ENCODE measurements at places on chromosomes 16 and 17.

DNA sequence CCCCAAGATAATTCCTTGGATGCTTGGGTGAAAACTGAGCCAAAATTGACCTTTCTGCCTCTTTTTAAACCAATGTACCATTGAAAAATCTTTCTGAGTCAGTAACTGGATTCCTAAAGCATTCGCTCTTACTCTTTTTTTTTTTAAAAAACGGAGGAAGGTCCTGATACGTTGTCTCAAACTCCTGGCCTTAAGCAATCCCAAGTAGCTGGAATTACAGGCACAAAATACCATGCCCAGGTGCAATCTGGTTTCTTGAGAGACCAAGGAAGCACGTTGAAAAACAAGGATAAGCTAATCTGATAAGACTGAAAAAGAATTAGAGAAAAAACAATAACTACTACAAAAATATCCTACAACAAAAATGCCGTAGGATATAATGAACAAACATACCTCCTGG, 136.5 kb downstream of the SSH2 start:
- no peak for DNase-seq
- no peaks in the 10 kb centered on the region for H3K27me3 ChIP-seq
- H3K27ac ChIP-seq = no peak overlapping the region

- H3K4me1 ChIP-seq = no peaks in the 10 kb centered on the region
- H3K27me3 ChIP-seq = no peaks in the 10 kb centered on the region
- no peak overlapping the region for H3K4me3 ChIP-seq
- H3K36me3 ChIP-seq = no peaks in the 10 kb centered on the region
- DNase-seq = no peak
- H3K27ac ChIP-seq = no peak overlapping the region
Observed at GRCh38 chr17:58809564-58809936, 53.9 kb downstream of the PPM1E start.

- H3K4me3 ChIP-seq = no peak overlapping the region
- no peaks in the 10 kb centered on the region for H3K4me1 ChIP-seq
- no peaks in the 10 kb centered on the region for H3K27me3 ChIP-seq
- DNase-seq = peak; percentile 41
Observed at GRCh38 chr17:6098050-6098822, 28.1 kb downstream of the WSCD1 start.

DNA sequence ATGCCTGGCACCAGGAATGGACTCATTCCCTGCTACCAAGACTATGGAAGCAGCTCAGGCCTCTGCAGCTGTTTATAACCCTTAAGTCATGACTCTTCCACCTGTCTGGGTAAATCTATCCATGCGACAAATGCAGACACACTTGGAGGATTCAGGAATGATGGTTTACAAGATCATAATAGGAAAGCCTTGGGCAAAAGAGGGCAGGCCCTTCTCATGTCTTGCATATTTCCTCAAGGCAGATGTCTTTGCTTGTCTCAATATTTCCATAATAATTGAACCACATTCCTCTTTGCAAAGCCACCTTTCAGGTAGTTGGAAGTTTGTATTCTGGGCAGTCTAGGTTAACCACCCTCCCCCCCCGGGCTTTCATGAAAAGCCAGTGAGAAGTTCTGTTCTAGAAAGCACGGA, 884 bp upstream of the JPT1 start:
- no peaks in the 10 kb centered on the region for H3K36me3 ChIP-seq
- no peak for DNase-seq
- H3K27me3 ChIP-seq = no peaks in the 10 kb centered on the region

- H3K27me3 ChIP-seq = no peaks in the 10 kb centered on the region
- no peaks in the 10 kb centered on the region for H3K4me1 ChIP-seq
- no peak overlapping the region for H3K4me3 ChIP-seq
Observed at GRCh38 chr16:64122177-64122576, 999.7 kb downstream of the CDH11 start.

DNA sequence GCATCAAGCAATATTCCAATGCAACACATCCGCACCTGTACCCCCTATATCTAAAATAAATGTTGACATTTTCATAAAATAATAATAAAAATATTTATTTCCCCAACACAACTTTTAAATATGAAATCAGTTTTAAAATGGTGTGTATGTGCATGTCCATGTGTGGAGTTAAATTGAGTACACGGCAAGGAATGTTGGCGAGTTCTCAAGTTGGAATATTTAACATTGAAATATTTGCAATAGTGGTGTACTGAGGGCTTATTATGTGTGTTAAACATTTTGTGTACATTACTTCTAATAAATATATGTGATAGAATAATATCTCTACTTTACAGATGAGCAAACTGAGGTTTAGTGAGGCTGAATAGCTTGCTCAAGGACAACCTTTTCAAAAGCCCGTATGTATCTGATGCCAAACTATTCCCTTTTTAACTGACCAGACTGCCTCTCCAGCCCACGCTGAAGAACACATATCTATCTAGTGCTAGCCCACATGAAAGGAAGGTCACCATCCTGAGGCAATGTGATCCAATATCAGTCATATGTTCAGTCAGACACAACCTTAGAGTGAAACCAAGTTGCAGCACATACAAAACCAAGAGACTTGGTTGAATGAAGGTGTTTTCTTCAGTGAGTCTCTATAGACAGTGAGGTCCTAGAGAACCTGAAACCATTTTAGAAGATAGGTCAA, 192.2 kb upstream of the CDH11 start:
- H3K27ac ChIP-seq = no peak overlapping the region
- no peaks in the 10 kb centered on the region for H3K27me3 ChIP-seq
- H3K4me1 ChIP-seq = peaks cover 9% of the 10 kb centered on the region
- no peak overlapping the region for H3K4me3 ChIP-seq
- H3K36me3 ChIP-seq = no peaks in the 10 kb centered on the region

- H3K36me3 ChIP-seq = no peaks in the 10 kb centered on the region
- H3K27me3 ChIP-seq = peaks cover 9% of the 10 kb centered on the region
- no peaks in the 10 kb centered on the region for H3K4me1 ChIP-seq
- no peak overlapping the region for H3K4me3 ChIP-seq
- DNase-seq = no peak
Observed at GRCh38 chr17:31388351-31388750, 3.1 kb upstream of the RAB11FIP4 start.

- no peaks in the 10 kb centered on the region for H3K27me3 ChIP-seq
- no peak overlapping the region for H3K27ac ChIP-seq
- DNase-seq = no peak
- H3K36me3 ChIP-seq = no peaks in the 10 kb centered on the region
Observed at GRCh38 chr16:88357317-88358022, 25.3 kb upstream of the ZNF469 start.

GRCh38 chr16:28610595-28611191, 849 bp upstream of the SULT1A1 start:
- H3K4me1 ChIP-seq = peaks cover 7% of the 10 kb centered on the region
- DNase-seq = no peak
- H3K27ac ChIP-seq = no peak overlapping the region
- no peaks in the 10 kb centered on the region for H3K36me3 ChIP-seq
- H3K4me3 ChIP-seq = no peak overlapping the region
- H3K27me3 ChIP-seq = no peaks in the 10 kb centered on the region

- peaks cover 6% of the 10 kb centered on the region for H3K27me3 ChIP-seq
- H3K4me1 ChIP-seq = peaks cover 5% of the 10 kb centered on the region
- H3K4me3 ChIP-seq = no peak overlapping the region
- H3K27ac ChIP-seq = no peak overlapping the region
- no peak for DNase-seq
Observed at GRCh38 chr17:3690094-3690715, 5.8 kb downstream of the P2RX5 start.

DNA sequence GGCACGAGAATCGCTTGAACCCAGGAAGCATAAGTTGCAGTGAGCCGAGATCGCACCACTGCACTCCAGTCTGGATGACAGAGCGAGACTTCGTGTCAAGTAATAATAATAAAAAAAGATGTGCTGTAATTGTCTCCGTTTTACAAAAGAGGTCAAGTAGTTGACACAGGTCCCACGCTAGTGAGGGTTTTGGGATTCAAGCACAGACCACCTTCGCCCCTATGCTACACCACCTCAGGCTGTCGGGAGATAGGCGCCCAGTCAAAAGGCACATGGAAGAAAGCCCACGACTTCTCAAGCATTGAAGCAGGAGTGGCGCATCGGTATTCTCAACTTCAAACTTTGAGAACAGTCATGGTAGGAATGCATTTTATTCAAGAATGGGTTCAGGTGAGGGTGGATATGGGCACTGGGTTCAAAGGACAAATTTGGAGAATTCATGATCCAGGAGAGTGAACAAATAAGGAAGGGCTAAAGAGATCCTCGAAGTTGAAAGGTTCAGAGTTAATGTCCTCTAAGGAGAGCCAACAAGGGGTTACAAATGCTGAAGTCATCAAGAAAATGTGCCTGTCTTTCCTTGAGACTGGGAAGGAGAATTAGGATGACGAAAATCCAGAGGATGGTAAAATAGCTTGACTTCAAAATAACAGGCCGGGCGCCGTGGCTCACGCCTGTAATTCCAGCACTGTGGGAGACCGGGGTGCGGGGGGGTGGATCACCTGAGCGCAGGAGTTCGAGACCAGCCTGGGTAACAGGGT, 1.4 kb upstream of the AMZ2 start:
- peaks cover 15% of the 10 kb centered on the region for H3K4me1 ChIP-seq
- H3K27ac ChIP-seq = no peak overlapping the region
- peaks cover under 1% of the 10 kb centered on the region for H3K36me3 ChIP-seq

GRCh38 chr16:13098536-13098935, 197.1 kb downstream of the SHISA9 start:
- H3K4me1 ChIP-seq = no peaks in the 10 kb centered on the region
- no peaks in the 10 kb centered on the region for H3K36me3 ChIP-seq
- H3K27ac ChIP-seq = no peak overlapping the region
- H3K4me3 ChIP-seq = no peak overlapping the region
- H3K27me3 ChIP-seq = no peaks in the 10 kb centered on the region
- DNase-seq = no peak

DNA sequence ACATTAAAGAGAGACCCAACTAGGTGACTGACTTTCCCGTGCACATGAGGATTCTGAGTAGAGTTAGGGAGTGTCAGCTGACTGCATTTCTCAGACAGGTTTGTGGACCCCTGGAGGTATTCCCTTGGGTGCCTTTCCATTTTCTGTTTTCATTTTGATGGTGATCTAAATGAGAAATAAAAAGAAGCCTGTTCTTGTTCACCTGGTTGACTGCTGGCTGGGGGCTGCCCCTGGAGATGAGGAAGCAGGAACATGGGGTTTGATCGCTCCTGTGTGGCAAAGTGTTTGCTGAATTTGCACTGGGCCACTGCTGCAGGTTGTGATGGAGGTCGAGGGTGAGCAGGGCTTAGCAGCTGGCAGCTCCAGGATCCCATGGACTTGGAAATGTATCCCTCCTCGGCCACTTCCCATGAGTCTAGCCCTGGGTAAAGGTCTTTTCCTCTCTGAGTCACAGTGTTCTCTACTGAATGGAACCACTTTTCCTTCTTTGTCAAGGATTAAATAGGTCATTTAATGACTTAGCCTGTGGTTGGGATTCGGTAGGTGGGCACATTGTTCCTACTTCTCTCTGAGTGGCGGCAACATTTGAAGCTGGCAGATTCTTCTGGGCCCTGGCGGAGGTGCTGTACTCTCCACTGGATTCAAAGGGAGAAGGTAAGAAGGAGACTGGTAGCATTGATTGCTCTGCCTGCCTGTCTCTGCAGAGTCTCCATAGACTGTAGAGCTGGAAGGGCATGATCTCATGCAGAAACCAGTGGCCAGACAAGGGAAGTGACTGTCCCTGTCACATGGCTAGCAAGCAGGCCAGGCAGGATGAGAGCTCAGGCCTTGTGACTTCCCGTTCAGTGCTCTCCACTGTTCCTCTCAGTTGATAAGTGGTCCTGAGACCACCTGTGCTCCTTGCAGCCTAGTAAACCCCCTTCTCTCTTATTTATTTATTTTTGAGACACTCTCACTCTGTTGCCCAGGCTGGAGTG, 17.9 kb downstream of the SNX29 start:
- H3K27ac ChIP-seq = peak overlapping the region; percentile 52

- no peak overlapping the region for H3K27ac ChIP-seq
- H3K4me3 ChIP-seq = no peak overlapping the region
- H3K27me3 ChIP-seq = no peaks in the 10 kb centered on the region
- H3K4me1 ChIP-seq = peaks cover 12% of the 10 kb centered on the region
- no peak for DNase-seq
Observed at GRCh38 chr17:57585341-57586195, 159.5 kb downstream of the CCDC182 start.

DNA sequence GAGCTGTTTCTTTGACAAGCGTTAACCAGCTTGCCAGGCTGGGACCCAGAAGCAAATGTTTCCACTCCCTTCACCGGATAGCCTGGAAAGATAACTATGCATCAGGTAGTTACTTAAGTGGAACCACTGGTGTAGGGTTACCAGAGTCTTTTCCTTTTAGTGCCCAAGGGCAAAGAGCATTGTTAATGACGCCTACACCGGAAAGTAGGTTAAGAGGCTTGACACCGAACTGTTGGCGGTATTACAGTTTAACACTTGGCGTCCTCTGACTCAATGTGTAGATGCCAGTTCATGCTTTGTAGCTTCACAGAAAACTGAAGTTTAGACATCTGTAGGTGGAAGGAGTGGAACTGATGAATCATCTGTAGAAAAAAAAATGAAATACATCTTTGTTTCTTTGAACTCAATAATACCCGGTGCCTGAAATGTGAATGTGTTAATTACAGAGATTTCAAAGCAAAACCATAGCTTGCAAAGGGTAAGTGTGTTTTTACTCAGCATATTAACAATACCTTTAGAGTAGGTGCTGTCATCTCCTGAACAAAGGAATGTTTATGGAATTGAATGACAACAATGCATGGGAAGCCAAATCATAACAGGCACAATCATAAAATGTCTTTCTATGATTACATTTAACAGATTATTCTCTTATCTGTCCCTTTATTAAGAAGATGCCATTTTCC, 426.7 kb upstream of the SALL1 start:
- no peak overlapping the region for H3K4me3 ChIP-seq
- no peaks in the 10 kb centered on the region for H3K4me1 ChIP-seq
- H3K27me3 ChIP-seq = no peaks in the 10 kb centered on the region

DNA sequence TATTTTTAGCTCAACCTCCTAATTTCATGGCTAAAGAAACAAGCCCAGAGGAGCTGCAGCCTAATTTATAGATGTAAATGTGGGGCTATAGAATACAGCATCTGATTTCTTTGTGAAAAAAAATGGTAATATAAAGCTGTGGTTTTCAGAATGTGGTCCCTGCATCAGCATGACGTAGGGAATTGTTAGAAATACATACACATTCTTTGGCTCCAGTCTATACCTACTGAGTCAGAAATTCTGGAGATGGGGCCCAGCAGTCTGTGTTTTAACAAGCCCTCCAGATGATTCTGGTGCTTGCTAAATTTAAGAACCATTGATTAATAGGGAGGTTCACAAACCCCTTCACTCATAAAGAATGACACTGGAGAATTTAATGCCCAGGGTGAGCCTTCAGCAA, 18.1 kb upstream of the MYH8 start:
- H3K36me3 ChIP-seq = no peaks in the 10 kb centered on the region
- H3K27ac ChIP-seq = no peak overlapping the region
- no peaks in the 10 kb centered on the region for H3K4me1 ChIP-seq
- no peak for DNase-seq
- no peaks in the 10 kb centered on the region for H3K27me3 ChIP-seq

- H3K27me3 ChIP-seq = no peaks in the 10 kb centered on the region
- no peak overlapping the region for H3K27ac ChIP-seq
- H3K36me3 ChIP-seq = no peaks in the 10 kb centered on the region
- no peak for DNase-seq
- H3K4me1 ChIP-seq = no peaks in the 10 kb centered on the region
- H3K4me3 ChIP-seq = no peak overlapping the region
Observed at GRCh38 chr16:8355675-8356074, 234.6 kb downstream of the TMEM114 start.

All from heart left ventricle (tissue), 16 donors.